ENCODE measurements at places on chromosomes 13 and 19.

- DNase-seq, result no peak
These were observed 17.1 kb upstream of the LATS2 start for GRCh38 chr13:21078501-21078900.

- no peak for DNase-seq
These were observed 1.9 kb downstream of the GNG14 start for GRCh38 chr19:12689581-12690216.

GRCh38 chr13:95118541-95119324 is 182.5 kb downstream of the ABCC4 start:
- DNase-seq, result no peak

- no peak for DNase-seq
These were observed 13.6 kb upstream of the ICAM3 start for GRCh38 chr19:10352764-10353671.

- no peak for DNase-seq
These were observed 6.7 kb downstream of the FCGBP start for GRCh38 chr19:39927524-39928356.

GRCh38 chr13:78606471-78607408 is 3.4 kb upstream of the POU4F1 start:
- no peak for DNase-seq

DNA sequence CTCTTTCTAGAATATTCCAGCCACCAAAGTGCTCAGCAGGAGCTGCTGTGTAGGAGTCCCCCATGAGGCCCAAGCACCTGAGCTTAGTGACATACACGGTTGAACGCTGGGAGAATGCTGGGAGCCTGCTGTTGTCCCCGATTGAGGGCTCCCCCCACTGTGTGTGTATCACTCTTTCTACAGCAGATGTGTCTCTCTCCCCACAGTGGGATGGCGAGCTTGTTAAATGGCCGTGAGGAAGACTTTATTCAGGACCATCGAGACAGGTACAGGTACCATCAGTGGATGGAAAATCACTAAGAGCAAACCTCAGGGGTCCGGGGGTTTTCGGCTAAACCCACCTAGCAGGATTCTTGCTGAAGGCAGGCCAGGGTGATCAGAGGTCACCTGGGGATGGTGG is 22.7 kb downstream of the EPN1 start:
- no peak for DNase-seq

- no peak for DNase-seq
These were observed 230.7 kb downstream of the NDFIP2 start for GRCh38 chr13:79711631-79712030.

DNA sequence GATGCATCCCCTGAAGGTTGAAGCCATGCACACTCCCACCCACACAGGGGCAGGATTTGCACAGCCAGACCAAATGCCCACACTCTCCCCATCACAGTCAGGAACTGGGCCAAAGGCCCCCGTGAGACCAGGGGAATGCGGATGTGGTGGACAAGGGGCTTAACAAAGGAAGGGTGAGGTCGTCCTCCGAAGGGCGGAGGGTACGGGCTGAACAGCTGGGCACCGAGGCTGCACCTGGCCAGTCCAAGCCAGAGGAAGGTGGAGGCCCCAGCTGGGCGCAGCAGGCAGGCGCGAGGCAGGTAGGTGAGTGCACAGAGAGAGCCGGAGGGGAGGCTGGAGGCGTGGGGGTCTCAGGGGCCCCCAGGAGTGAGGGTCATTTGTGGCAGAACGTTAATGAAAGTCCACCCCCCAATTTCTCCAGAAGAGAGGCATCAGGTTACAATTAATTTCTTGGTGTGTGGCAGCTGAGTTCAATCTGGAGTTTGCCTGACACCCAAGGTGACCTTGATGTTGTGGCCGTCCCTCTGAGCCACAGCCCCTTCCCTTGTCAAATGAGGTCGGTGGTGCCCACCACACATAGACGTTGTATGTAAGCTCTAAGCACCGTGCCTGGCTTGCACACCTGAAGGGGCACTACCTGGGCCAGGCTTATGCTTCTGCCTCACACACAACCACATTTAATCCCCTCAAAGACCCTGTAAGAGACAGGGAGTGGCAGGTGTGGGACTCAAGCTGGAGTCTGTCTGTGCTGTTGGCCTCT is 2.9 kb downstream of the KLK15 start:
- DNase-seq, result no peak

DNA sequence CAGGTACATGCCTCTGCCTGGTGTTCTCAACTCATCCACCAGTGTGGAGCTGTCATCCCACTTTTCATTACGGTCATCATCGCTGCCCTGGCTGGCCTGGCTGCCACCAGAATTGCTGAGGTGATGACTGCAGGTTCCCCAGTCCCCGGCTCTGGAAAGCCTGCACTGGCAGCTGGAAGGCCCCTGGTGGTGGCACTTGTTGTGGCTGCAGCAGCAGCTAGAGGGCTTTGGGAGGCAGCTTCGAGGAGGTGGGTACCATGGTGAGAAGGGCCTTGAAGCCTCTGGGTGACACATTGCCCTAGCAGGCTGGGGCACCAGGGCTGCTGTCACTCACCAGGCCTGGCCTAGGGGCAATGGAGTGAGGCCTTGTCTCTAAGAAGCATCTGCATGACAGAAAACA is 25.3 kb upstream of the ZNF14 start:
- DNase-seq, result no peak

DNA sequence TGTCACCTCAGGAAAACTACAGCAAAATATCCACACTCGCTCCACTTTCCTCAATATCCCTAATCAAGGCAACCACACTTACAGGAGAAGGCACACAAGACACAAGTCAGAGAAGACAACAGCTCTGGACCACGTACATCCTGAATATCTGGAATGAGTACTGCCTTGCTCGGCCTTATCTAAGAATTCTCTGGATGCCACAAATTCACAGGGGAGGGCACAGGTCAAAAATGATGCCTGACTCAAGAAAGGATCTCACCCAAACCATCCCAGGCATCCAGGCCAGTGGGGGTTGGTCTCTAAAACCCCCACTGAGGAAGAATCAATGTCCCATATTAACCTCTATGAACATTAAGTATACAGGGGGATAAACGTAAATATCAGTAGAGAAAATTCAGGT is 29.9 kb downstream of the ATP7B start:
- DNase-seq, result no peak

GRCh38 chr13:21573920-21574712 is 29.9 kb downstream of the MICU2 start:
- no peak for DNase-seq

DNA sequence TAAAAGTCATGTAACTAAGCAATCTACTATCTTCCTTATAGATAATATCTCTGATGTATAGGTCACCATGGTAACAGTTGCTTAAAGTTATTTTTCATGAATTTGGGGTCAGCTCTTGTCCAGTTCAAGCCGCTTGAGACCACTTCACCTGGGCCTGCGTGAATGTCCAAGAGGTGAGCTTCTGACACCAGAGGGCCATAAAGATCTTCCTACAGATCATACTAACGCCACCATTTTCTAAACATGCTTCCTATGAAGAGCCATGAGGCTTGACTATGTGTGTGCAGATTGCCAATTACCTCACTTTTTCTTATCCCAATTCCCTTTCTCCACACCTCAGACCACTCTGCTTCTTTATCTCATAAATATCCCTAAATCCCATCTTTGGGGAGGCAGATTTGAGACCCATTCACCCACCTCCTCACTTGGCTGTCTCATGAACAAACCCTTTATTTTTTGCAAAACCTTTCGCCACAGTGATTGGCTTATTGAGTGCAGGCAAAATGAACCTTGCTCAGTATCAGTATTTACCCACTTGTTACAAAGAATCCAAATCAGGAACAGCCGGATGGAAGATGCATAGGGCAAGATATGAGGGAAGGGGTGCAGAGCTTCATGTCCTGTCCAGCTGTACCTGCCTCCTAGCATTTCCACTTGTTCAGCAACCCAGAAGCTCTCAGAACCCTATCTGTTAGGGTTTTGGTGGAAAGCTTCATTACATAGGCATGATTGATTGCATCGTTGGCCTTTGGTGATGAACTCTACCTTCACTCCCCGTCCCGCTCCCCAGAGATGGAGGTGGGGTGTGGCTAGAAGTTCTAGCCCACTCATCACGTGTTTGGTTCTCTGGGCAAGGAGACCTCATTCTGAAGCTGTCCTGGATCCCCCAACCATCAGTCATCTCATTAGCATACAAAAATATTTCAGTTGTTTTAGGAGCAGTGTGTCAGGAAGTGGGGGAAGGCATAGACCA is 34.2 kb downstream of the FAM187B start:
- no peak for DNase-seq

- no peak for DNase-seq
These were observed 2.8 kb upstream of the FOSB start for GRCh38 chr19:45464852-45465441.

DNA sequence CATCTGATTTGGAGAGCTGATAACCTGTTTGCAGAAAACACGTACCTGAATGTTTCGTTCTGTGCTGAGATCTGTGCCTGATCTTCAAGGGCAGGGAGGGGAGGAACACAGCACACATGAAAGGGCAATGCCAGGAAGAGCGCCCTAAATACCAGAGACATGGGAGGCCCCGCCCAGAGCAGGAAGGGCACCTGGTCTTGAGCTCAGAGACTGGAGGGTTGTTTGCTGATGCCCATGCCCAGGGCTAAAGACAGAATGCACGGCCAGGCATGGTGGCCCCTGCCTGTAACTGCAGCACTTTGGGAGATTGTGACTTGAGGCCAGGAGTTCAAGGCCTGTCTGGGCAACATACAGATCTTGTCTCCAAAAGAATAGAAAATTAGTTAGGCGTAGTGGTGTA is 183.2 kb downstream of the TUBA3C start:
- DNase-seq, result no peak

DNA sequence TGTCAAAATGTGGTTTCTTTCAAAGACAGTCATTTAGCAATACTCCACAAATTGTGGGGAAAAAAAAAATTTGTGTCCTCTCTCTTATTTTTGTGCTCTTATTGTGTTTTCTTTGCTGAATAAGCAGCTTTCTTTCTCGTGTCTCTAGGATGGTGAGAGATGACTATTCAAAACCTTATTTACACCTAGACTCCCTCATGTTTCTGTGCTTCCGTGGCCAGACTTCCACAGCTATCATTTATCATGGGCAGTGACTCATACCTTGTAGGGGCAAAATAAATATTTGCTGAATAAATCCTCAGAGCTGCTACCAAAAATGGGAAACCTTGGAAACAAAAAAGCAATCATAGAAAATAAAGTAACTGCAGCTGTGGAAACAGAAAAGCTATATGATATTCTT is 204.9 kb upstream of the MIR17HG start:
- DNase-seq, result no peak

GRCh38 chr19:7852851-7853769 is 21.1 kb downstream of the PRR36 start:
- DNase-seq, result peak; percentile 62

- DNase-seq, result no peak
These were observed 3.8 kb downstream of the SLAIN1 start for GRCh38 chr13:77701305-77701704.

- DNase-seq, result no peak
These were observed 10.3 kb downstream of the MBD3L2B start for GRCh38 chr19:7010722-7011593.

DNA sequence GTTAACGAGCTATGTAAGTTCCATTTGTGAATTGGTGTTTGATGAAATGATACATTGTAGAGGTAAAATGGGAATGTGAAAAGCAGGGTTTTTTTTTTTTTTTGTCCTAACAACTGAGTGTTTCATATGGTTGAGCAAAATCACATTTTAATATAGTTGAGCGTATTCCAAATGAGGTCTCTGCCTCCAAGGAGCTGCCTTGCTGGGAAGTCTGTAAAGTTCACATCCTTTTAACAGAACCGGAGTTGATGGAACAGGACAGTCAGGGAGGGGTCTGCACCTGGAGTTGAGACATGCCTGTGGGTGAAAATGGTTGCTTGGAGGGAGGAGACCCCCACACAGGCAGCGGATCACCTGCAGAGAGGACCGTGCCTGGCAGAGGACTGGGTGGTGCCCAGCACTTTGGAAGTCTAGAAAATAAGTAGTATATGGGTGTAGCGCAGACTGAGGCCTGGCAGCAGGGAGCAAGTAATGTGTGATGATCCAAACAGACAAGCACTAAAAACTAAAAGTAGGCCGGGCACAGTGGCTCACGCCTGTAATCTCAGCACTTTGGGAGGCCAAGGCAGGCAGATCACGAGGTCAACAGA is 75.2 kb upstream of the UBAC2 start:
- DNase-seq, result no peak

DNA sequence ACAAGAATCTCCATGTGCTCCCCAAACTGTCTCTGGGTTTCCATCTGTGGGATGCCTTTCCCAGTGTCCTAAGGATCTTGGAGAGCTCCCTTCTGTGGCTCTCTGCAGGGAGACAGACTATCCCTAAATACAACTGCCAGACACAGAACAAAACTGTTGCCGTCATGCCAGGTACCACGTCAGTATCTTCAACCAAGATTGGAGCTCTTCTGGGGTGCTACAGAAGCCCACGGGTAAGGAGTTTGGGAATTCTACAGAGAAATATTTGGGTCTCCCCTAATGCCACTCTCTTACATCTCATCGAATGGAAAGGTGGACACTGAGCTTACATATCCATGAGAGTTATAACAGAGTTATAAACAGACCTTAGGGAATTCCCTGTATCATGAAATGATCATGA is 4.9 kb upstream of the MBD3L3 start:
- DNase-seq, result no peak

- no peak for DNase-seq
These were observed 1.2 kb downstream of the NUDT15 start for GRCh38 chr13:48038761-48039160.

All from activated CD4-positive, alpha-beta T cell treated with anti-CD3 and anti-CD28 coated beads, Interleukin-2, amount 50 U/mL, for 1 hour (primary cell).